ENCODE measurements at places on chromosomes 1 and 21.

- no peak for DNase-seq
Observed at GRCh38 chr1:24203404-24203803, 16.3 kb upstream of the IFNLR1 start.

GRCh38 chr1:151935154-151935553 is 25.8 kb upstream of the THEM4 start:
- no peak for DNase-seq

GRCh38 chr1:67710417-67710816 is 25.4 kb downstream of the GADD45A start:
- DNase-seq, result no peak

DNA sequence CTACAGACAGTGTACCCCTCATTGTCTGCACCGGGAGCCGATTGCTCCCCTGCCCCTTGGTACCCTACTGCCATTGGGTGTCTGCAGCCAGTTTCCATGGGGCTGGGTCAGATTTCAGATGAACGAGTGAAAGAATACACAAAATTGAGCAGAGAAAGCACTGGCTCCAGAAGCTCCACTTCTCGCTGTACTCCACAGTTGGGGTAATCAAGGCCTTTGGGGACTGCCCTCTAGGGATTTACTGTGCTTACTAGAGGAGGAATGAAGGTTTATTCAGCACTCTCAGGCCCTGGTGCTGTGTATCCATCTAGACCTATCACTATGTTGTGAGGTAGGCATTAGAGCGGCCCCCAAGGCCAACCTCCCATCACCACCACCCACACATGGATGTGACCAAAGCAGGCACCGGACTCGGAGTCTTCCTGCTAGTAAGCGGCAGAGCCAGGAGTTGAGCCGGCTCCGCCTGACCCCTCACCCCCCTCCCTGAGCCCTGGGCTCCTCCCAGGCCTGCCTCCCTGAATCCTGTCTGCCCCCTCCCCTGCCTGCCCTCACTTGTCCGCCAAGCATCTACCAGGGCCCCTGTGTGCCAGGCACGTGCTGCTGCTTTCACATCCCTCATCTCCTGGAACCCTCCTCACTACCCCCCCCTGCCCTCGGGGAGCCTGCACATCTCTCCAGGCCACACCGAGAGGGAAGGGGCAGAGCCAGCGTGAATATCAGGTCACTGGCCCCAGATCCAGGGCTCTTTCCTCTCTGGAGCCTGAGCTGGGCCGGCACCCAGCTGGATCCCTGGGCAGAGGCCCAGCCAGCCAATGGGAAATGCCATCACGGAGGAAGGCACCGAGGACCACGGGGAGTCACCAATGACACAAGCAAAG is 23.3 kb downstream of the KCNN3 start:
- peak; percentile 79 for DNase-seq

DNA sequence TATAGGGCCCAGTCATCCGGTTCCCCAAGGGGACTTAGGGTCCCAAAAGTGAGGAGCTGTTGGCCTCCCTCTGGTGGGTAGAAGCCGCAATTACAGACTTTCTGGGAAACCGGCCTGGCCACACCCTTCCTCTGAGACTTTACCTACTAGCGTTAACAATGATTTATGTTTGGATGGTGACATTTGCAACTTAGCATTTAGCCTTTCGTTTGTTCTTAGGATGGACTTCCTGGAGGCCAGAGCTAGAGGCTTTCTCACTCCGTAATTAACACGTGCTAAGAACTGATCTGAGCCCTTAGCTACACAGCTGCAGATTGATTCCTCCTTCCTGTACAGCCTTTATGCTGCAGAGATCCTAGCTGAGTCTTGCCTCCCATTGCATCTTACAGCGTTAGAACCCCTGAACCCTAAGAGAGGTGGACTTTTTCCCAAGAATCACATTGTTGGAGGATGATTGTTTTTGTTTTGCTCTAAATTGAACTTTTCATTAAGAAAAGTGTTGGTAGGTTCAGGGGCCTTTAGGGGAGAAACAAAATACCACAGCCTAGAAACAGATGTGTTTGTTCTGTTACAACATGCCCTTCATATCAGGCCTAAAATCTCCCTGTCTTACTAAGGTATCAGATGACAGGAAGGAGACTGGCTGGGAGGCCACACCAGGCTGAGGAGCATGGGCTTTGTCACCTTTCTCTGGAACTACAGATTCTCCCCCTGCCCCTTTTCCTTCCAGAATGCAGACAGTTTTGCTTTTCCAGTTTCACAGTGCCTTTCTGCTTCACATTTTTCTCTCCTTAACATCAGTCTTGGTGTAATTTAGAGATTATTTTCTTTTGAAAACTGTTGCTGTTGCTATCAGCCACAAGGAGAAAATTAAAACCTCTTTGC is 1.9 kb downstream of the S100A11 start:
- DNase-seq, result no peak

GRCh38 chr1:151325646-151326429 is 1.4 kb downstream of the PI4KB start:
- DNase-seq, result no peak

DNA sequence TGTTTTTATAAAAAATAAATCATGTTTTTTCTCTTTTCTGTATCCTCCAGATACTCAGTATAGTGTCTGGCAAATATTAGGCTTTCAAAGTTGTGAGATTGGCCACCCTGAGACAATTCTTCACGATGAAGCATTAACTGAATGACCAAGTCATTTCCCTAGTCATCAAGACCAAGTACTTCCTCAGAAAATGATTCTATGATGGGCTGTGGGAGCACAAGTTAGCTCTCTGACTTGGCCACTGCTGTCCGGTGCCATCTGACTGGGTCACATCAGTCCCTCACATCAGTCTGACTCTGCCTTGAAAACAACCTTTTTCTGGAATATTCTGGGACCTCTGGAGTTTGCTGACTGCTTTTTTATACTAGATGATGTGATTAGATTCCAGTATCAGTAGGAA is 13.5 kb upstream of the YRDC start:
- no peak for DNase-seq

DNA sequence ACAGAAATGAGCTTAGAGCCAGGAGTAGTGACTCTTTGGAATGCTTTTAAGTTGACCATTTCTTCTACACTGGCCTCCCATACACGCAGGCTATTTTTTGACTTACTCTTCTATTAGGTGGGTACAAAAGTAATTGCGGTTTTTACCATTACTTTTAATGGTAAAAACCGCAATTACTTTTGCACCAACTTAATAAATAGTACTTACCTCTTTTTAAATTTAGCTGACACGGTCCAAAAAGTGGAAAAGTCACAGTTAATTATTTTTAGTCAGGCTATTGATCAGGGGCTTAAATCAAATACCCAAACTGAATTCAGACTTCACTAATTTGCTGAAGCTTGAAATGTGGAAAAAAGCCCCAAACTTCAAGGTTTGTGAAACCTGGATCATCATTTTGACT is 138.7 kb downstream of the GRIK1 start:
- no peak for DNase-seq

- no peak for DNase-seq
Observed at GRCh38 chr1:88200545-88200944, 483.5 kb upstream of the PKN2 start.

DNA sequence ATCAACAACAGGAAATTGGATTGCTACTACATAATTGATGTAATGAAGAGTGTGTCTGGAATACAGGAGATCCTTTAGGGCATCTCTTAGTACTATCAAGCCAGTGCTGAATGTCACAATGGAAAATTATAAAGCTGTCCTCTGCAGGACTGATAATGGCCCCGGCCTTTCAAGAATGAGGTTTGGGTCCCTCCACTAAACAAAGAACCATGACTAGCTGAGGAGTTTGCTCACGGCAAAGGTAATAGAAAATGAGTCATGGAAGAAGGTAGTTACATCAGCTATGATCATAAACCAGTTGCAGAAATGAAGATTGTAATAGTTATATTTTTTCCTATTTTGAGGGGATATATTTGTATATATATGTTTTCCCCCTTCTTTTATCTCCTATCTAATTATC is 145.8 kb downstream of the KCNJ6 start:
- DNase-seq, result no peak

DNA sequence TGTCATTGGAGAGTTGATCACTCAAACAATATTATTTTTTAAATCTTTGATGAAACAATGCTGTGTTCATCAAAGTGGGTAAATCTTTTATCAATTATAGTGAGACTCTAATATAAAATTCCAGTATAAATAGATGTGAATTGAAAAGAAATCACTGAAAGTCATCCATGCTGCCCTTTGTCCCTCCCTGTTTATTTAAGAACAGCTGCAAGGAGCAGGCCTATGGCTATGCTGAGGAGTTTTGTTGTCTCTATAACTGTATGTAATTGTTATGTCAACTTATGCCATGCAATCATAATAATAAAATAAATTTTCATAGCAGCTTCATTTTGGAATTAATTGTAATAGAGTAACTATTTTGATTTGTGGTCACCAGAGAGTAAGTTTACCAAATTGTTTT is 1272.4 kb upstream of the ADGRL4 start:
- no peak for DNase-seq

- DNase-seq, result no peak
Observed at GRCh38 chr1:9302745-9303524, 10.2 kb downstream of the SPSB1 start.

GRCh38 chr1:104795931-104796330 is 1046.2 kb downstream of the AMY1C start:
- DNase-seq, result no peak

DNA sequence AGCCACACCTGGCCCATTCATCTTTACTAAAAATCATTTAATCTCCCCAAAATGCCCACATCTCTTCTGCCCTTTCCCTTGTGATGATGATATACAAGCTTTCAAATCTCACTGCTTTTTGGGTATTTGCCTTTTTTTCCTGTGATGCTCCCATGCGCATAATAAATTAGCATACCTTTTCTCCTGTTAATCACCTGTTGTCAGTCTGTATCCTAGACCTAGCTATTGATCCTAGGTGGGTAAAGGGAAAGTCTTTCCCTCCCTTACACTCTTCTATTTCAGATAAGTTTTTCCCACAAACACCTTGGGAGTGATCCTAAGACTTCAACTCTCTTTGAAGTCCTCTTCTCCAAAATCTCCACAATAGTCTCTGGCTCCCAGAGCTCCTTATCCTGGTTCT is 12.0 kb upstream of the SLC35A3 start:
- no peak for DNase-seq

DNA sequence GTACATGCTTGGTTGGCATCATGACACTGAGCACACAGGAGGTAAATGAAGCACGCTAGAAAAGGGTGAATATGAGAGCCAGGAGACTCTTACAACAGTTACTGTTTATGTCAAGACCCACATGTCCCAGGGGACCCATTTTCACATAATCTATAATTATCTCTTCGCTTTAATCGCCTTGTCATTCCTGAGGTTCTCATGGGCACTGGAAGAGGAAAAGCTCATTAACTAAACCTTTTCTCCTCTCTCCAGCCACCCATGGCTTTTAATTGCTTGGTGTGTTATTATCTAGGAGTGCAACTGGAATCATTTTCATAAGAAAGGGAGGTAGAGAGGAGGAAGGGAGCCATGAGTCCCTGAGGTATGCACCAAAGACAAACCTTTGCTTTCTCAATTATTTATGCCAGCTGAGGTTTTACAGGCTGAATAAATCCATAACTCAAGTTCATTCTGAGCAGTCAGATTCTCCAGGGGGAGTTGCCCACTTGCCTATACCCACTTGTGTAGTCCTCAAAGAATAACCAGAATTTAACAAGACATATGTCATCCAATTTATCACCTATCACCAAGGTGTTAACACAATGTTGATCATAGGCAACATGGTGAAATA is 77.4 kb downstream of the ACBD6 start:
- no peak for DNase-seq

DNA sequence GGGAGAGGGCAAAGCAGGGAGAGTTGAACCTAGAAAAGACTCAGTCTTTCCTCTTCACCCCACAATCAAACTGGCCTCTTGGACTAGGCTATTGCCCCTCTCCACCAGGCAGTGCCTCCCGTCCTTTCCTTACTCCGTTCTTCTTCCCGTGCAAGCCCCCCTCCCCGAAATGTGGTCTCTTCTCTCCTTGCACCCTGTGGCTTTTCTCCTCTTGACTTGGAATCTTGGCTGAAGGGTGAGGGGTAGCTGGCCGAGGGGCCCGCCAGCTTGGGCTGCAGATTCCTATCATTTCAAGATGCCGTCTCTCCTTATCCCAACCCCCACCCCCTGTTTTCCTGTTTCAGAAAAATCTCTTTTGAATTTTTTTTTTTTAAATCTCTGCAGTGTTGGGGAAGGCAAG is 1.6 kb downstream of the WNT2B start:
- DNase-seq, result no peak

- no peak for DNase-seq
Observed at GRCh38 chr1:212754193-212754592, 37.4 kb downstream of the NSL1 start.

DNA sequence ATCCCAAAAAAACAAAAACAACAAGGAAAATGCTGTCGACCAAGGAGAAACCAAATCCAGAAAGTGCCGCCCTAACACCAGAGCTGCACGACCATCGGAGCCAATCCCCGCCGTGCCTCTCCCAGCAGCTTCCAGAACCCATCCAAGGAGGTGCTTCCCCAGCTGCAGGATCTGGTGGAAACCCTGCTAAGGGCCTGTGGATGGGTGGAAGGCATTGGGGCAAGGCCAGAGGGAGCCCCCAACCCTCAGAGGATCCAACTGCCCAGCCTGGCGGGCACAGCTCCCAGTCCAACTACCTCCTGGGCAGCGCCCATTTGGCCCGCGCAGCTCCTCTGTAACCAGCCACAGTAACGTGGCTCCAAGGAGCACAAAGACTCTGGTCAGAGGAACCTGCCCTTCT is 81.6 kb downstream of the NPHP4 start:
- DNase-seq, result no peak

GRCh38 chr1:160575112-160575664 is 4.1 kb downstream of the CD84 start:
- DNase-seq, result peak; percentile 67

DNA sequence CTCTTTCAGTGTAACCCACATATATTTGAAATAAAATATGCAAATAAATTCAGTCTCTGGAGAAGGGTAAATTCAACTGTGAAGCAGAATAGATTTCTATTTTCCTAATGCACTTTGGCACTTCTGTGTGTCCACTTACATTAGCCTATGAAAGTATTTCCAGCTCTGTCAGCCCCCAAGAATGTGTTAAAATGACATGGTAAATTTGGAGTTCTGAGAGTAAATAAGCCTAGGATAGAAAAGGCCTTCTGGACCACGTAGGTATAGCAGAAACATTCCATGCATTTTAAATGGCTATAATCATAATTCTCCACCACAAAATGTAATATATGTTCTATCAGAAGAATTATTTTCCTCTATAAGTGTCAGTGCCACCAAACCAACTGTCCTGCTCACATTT is 276.2 kb downstream of the NEGR1 start:
- DNase-seq, result no peak

GRCh38 chr1:234654002-234654733 is 44.2 kb upstream of the IRF2BP2 start:
- DNase-seq, result no peak

All from globus pallidus (tissue), 1 donor.